ENCODE measurements at places on chromosomes 12 and 14. TPM values are rescaled to one million over a fixed set of nuclear protein-coding genes. Genes with fewer than 3 reads are reported as not detected.
A peak's percentile ranks its signal among the peaks of the same experiment; 100 is the strongest.

DNA sequence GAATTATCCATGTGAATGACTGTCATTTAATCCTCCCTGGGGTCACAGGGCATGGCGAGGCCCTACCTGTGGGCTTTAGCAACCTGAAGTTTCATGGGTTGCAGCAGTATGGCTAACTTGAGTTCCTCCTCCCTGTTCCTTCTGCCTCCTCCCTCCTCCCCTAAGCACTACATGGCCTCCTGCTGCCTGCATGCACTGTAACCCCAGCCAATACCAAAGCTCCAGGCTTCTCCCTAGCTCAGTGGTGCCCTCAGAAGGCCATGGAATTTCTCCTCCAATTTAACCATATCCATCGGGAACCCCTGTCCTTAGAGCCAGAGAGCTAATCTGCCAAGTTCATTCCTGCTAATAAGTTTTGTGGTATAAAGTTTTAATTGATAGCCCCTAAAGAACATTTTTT, 95.1 kb downstream of the NT5DC3 start:
- H3K4me1 ChIP-seq: no peaks in the 10 kb centered on the region
- H3K27ac ChIP-seq: no peak overlapping the region
- DNase-seq: no peak
- H3K36me3 ChIP-seq: no peaks in the 10 kb centered on the region
- no peaks in the 10 kb centered on the region for H3K27me3 ChIP-seq

DNA sequence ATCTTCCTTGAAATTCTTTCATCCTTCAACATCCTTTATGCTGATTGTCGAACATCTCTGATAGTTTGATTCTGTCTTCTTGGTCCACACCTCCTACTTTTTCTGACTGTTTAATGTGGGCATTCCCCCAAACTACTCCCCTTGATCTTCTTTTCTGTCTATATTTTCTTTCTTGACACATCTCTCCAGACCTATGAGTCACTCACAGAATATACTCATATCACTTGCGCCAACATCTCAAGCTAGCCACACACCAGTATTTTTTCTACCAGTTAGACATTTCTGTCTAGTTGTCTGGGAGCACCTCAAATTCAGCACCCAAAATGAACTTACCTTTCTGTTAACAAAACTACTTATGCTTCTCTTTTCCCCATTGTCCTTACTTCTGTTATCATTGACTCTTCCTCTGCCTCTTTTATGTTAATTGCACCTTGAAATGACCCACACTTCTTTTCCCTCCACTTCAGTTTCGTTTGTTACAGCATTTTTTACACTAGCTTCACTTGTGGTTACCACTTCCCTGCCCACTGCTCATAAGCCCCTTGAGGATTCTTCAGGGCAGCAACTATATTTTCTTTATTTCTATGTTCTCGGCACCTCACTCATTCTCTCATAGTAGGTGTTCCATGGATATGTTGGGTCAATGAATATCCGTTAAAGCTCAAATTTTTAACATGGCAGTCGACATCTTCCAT, 33.5 kb downstream of the TSHR start:
- H3K36me3 ChIP-seq: no peaks in the 10 kb centered on the region
- peak overlapping the region; percentile 82 for H3K27ac ChIP-seq
- DNase-seq: no peak
- no peak overlapping the region for H3K4me3 ChIP-seq
- peaks cover 83% of the 10 kb centered on the region for H3K4me1 ChIP-seq
- no peaks in the 10 kb centered on the region for H3K27me3 ChIP-seq

DNA sequence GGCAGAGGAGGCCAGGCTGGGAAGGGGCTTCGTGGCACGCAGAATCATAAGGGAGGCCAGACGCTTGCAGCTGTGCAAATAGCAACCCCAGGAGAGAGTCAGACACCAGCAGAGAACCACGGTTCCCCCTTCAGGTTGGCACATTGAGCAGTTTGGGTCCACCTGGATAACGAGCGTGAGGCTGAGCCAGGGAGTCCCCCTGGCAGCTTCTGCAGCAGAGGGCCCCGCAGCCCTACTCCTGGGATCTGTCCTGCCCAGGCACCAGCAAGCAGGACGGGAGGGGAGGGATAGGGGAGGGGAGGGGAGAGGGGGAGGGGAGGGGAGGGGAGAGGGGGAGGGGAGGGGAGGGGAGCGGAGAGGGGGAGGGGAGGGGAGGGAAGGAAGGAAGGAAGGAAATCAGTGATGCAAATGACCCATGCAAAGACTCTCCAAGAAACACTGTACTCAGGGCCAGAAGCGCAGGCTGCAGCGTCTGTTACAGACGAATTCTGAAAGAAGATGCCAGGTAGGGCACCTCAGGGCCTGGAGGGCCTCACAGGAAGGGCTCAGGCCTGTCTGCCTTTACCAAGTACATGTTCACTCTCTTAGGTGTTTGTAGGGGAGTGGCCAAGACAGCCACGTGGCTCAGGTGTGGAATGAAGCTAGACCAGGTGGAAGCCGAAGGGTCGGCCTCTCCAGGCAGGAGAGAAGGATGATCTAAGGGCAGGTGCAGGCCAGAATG, 32.3 kb upstream of the MMP17 start:
- no peaks in the 10 kb centered on the region for H3K27me3 ChIP-seq
- no peak overlapping the region for H3K4me3 ChIP-seq
- peak; percentile 5 for DNase-seq
- peaks cover 39% of the 10 kb centered on the region for H3K36me3 ChIP-seq
- no peaks in the 10 kb centered on the region for H3K4me1 ChIP-seq
- H3K27ac ChIP-seq: no peak overlapping the region

DNA sequence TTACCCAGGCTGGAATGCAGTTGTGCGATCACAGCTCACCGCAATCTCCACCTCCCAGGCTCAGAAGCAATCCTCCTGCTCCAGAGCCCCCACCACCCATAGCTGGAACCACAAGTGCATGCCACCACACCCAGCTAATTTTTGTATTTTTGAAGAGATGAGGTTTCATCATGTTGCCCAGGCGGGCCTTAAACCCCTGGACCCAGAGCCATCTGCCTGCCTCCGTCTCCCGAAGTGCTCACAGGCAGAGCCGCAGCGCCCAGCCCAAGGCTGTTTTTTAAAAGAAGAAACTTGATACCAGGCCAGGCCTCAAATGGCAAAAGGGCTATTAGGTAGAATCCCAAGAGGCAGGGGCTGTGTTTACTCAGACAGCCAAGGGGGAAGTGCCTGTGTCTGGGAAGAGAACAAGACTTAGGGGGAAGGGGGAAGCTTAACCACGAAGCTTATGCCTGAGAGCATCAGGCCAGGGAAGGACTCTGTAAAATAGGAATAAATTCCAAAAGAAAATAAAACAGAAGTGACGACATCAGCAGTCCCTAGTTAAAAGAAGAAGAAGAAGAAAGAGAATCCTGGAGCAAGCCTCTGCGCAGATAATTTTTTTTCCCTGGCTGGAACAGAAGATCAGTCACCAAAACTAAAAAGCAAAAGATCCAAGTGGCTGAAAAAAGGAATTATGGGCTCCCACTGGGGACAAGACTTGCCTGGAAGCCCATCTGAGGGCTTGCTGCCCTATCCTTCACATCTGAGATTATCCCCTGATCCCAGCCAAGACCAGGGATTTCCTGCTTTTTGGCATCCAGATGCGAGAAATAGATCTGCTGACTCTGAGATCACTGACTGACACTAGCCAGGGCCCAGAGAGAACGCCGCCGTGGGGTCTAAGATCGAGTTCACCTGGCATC, 170.5 kb downstream of the NDUFA12 start:
- H3K4me3 ChIP-seq: no peak overlapping the region
- peaks cover 11% of the 10 kb centered on the region for H3K4me1 ChIP-seq
- H3K36me3 ChIP-seq: no peaks in the 10 kb centered on the region
- peak; percentile 72 for DNase-seq

DNA sequence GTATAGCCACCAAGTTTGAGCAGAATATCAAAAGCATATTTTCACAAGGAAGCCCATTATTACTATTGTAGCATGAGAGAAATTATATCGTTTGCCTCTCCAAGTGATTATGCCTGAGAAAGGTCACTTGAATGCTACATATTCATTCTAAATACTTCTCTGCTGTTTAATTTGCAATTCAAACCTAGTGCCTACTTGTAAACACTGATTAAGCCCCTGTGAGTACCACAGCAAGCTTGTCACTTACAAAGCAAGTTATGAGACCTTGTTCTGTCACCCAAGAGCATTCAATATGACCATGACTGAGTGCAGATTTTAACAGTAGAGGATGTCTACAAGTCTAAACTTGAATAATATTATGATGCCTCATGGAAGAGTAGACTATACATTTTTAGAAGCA, 124.7 kb upstream of the SSTR1 start:
- no peak for DNase-seq
- no peaks in the 10 kb centered on the region for H3K36me3 ChIP-seq
- no peak overlapping the region for H3K27ac ChIP-seq
- H3K4me3 ChIP-seq: no peak overlapping the region
- no peaks in the 10 kb centered on the region for H3K27me3 ChIP-seq

The KRT8 gene
- total RNA-seq: 364 TPM
